Head of caudate nucleus (tissue), 42 donors: ENCODE measurements at places on chromosomes 6 and 20.

GRCh38 chr6:98779618-98780017 is 54.8 kb upstream of the POU3F2 start:
- DNase-seq, result no peak

GRCh38 chr6:65637289-65638046 is 69.6 kb downstream of the EYS start:
- DNase-seq, result no peak

- DNase-seq, result no peak
These were observed 5.5 kb downstream of the PTGIS start for GRCh38 chr20:49562311-49563014.

DNA sequence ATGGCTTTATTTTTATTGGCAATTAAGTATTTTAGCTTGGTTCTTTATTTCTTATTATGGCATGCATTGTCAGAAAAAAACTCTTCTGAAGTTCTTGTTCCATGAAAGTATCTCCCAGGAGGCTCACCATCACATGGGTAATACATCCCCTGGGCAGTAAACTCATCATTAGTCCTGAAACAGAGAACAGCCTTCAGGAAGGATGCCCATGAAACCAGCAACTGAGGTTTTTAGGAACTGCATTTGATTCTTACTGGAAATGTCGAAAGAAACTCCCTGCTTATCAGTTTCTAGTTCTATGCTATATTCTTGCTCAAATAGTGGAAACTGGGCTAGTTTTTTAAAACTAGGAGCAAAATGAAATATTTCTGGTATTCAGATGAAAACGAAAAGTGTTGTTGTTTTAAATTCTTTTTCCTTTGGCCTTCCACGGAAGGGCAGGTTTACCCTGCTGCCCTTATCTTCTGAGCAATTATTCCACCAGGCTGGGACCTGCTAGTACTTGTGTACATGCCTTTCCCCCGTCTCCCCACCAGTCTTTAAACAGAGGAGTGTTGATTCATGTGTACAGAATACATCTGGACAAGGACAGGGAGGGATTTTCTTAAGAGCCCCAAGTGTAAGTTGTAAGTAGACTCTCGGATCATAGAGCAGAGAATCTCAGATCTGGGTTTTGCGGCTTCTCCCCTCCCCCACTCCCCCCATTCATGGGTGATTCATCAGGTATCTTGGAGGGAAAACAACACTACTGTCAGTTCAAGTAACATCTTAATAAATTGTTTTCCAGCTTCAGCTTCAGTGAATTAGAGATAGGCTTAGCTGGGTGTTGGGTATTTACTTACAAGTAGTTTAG is 81.5 kb downstream of the RTN4IP1 start:
- no peak for DNase-seq

DNA sequence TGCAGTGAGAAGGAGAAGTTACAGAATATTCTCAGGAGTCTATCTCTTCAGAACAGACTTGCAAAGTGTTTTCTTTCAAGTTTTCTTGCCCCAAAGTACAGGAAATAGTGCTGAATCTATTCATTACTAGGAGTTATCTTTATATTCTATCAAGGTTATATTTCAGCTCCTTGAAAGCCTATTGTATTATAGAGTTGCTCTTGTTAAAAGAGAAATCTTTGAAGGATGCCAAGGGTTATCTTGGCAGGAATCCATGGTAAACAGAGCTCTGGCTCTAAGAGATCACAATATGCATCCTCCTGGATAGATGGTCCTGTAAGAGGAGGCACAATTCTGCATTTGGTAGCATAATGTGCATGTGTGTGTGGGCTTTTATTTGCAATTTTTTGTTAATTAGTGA is 21.2 kb upstream of the SNRPB2 start:
- no peak for DNase-seq

GRCh38 chr6:2959909-2960719 is 11.3 kb downstream of the SERPINB6 start:
- DNase-seq, result peak; percentile 74

- no peak for DNase-seq
These were observed 40.3 kb downstream of the PPP1R14C start for GRCh38 chr6:150183105-150183504.

DNA sequence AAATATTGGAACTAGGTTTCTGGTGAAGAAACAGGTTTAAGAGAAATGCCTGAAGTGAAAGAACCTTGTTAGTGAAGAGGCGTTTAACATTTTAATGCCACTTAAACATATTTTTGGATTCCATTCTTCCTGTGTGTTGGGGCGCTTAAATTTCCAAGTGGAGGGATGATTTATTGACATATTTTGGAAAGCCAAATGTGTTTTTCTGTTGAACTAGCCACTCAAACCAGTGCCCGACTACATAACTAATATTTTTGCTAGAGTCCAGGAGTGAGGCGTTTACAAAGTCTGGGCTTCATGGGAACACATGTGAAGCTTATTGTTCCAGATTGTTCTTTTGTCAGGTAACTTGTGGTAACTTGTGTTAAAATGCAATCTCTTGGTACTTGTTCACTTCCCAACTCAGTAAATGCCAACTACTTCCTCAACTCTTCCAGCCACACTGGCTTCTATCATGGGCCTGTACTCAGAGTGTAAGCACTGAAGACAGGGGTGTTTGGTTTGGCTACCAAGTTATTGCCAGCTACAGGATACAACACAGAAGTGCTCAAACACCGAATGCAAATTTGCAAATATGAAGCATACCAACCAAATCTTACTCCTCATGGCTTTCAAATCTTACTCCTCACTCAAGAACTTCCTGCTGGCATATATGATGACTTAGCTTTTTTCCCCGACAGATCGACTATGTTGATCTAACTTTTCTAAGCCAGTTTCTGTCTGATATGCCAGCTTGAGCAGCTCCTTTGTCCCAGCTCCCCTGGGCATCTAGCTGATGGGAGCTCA is 2.0 kb upstream of the ZNFX1 start:
- DNase-seq, result no peak

GRCh38 chr20:53626584-53626983 is 32.9 kb upstream of the ZNF217 start:
- no peak for DNase-seq

DNA sequence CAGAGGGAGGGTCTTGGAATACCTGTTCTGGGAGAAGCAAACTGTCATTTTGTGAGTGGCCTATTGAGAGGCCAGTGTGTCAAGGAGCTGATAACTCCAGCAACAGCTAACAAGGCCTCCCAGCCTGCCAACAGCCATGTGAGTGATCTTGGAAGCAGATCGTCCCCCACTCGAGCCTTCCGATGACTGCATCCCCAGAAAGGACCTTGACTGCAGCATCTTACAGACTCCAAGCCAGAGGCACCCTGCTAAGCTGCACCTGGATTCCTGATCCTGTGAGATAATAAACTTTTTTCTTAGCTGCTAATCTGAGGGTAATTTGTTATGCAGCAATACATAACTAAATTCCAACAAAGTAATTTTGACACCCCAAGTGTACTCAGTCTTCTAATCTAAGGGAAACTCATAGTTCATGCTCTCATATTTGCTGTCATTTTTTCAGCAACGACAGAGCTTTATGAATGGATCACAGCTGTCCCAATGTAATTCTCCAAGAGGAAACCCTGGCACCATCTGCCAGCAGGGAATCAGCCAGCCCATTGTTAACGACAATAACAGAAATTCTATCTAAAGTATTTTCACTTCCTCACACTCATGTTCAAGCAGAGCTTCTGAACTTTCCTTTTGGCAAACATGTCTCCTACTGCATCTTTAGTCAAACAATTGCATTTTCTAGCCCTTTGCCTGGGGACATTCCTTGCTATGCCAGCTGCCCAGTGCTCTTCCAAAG is 470.2 kb upstream of the BTBD3 start:
- no peak for DNase-seq

DNA sequence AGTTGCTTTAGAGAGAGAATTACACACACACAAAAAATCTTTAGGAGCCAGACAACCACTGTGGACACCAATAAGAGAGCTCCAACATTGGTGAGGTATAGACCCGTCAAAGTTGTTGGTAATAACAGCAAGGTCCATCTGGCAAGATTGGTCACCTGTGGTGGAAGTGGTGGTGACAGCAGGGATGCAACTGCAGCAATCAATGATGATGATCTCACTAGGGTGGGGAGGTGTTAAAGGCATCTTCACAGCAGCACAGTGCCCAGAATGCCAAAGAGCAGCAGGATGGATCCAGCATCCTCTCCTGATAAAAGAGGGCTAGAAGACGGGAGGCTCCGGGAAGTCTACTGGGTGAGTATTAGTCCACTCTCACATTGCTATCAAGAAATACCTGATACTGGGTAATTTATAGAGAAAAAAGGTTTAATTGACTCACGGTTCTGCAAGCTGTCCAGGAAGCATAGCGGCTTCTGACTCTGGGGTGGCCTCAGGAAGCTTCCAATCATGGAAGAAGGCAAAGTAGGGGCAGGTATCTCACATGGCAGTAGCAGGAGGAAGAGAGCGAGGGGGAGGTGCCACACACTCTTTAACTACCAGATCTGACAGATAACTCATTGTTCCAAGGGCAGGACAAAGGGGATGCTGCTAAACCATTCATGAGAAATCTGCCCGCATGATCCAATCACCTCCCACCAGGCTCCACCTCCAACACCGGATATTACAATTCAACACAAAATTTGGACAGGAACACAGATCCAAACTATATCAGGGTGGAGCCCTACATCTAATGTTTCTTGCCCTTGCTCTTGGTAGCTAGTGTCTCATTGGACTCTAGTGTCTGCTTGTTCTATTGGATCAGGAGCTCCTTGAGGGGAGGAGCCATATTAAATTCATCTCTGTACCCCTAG is 48.9 kb downstream of the KLHL31 start:
- DNase-seq, result no peak

GRCh38 chr6:6008089-6008647 is 1.4 kb upstream of the NRN1 start:
- no peak for DNase-seq

DNA sequence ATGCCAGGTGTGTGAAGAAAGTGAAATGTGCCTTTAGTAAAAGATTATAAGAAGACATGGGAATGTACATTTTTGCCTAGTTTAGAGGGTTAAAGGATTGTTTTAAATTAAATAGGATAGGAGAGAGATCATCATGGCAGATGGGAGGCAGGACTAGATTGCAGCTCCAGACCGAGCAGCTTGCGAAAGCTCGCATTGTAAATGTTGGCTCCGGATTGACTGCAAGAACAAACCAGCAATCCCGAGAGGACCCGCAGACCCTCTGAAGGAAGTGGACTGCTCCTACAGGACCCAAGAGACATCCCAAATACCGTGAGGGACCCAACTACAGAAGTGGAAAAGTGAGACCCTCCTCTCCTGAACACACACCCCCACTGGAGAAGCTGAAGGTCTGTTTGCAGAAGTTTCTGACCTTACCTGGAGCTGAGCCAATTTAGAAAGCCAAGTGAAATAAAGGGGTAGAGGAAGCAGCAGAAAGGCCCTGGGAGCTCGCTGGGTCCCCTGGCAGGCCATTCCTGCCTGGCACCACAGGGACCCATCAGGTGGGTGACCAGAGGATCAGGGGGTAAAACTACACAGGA is 30.0 kb upstream of the TPD52L1 start:
- no peak for DNase-seq

DNA sequence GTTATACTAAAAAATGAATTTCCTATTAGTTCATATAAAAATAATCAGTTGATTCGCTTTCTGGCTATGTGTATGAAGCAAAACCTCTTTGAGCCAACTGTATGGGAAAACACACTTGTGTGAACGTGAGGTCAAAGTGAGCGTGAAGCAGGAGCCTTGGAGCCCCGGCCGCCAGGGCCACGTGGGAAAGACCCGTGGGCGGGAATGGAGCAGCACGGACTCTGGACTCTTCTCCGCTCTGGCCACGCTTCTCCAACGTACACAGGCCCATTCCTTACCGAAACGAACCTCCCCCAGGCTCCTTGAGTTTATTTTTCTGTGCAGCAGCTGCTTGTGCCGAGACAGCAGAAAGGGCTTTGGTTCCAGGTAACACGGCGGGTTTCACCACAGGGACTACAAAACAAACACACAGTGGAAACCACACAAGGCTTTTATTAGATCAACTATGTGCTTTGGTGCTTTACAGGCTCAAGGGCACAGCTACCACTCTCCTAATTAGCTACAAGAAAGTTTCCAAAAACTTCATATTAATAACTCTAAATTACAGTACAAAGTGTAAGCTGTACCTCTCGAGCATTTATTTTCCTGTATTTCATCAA is 62.7 kb downstream of the TAF4 start:
- no peak for DNase-seq

- DNase-seq, result no peak
These were observed 269.5 kb upstream of the HSF2 start for GRCh38 chr6:122130026-122130348.

GRCh38 chr6:158869826-158870648 is 50.9 kb upstream of the EZR start:
- DNase-seq, result no peak

GRCh38 chr6:163356324-163356723 is 58.2 kb upstream of the QKI start:
- peak; percentile 66 for DNase-seq

DNA sequence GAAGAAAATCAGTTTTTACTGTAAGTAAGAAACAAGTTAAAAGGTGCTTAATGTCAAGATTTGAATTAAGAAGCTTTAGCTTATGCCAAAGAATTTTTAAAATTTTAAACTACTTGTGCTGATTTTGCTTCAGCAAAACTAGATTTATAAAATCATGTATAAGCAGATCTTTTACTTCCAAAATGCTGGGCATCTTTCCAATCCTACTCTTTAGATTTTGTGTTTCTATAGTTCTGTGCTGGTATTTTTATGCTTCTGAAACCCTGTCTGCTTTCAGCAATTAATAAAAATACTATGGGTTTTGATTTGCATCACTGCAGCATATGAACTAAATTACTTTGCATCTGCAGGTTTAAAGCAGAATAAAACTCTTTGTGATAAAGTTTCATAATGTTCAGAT is 238.6 kb upstream of the RNF217 start:
- DNase-seq, result no peak

DNA sequence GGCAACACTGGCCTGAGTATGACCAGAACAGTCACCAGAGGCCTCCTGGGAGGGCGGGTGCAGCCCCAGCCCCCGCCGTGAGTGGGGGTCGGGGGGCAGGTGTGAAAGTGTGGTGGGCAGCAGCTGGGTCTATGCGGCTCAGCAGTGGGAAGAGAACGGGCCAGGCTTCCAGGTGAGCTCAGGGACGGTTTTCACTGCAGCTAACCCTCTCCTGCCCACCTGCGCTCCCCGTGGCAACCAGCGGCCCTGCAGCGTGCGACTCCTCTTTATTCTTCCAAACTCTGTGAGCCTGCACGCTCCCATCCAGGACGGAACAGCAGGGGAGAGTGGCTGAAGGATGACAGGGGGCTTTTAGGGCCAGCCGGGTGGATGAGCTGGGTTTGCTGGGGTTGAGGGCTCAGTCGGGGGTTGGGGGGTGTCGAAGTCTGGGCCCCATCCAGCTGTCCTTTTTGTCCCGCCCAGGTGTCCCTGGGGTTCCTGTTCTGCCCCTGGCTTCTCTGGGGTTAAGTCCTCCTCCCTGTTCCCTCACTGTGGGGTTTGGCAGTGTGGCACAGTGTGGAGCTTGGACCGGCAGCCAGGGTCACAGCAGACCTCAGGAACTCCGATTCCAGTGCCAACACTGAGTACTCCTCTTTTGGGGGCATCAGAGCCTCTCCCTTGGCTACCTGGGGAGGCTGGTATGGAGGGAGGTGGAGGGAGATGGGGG is 859 bp upstream of the BIRC7 start:
- no peak for DNase-seq
